ENCODE measurements at places on chromosomes 2 and 18.

DNA sequence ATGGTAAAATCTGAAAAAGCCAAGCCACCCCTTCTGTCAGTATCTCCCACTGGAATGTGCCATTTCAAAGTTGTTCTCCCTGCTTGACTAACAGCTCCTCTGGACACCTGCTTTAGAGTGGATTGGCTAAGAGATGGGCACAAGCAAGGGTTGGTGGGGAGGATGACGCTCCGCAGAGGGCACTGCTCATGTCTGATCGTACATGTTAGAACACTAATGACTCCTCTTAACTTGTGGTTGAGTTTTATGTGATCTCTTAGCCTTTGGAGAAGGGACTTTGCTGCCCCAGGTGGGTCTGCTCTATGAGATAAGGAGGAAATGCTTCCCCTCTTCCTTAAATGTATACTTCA, 8.2 kb upstream of the KIAA2012 start:
- DNase-seq = no peak

- DNase-seq = no peak
These were observed 891.8 kb downstream of the DSC3 start for GRCh38 chr18:30150586-30151250.

DNA sequence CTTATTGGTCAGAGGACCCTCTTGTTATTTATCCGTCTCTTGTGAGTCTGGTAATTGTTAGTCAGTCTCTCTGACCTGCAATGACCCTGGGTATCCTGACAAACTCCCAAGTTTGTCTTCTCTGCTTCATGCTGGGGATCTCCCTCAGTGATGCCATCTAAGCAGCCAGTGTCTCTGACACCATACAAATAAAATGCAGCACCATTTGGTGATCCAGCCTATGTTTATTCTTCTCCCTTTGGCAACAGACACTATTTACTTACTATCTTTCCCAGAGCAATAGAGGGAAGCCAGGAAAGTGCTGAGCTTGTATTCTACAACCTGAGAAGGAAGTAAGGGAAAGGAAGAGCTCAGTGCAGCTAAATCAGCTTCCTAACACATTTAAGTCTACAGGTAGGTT, 15.9 kb downstream of the SERPINE2 start:
- DNase-seq = no peak

- DNase-seq = no peak
These were observed 107.4 kb downstream of the NCK2 start for GRCh38 chr2:105852066-105852465.

- no peak for DNase-seq
These were observed 78.3 kb upstream of the FZD5 start for GRCh38 chr2:207847807-207848544.

DNA sequence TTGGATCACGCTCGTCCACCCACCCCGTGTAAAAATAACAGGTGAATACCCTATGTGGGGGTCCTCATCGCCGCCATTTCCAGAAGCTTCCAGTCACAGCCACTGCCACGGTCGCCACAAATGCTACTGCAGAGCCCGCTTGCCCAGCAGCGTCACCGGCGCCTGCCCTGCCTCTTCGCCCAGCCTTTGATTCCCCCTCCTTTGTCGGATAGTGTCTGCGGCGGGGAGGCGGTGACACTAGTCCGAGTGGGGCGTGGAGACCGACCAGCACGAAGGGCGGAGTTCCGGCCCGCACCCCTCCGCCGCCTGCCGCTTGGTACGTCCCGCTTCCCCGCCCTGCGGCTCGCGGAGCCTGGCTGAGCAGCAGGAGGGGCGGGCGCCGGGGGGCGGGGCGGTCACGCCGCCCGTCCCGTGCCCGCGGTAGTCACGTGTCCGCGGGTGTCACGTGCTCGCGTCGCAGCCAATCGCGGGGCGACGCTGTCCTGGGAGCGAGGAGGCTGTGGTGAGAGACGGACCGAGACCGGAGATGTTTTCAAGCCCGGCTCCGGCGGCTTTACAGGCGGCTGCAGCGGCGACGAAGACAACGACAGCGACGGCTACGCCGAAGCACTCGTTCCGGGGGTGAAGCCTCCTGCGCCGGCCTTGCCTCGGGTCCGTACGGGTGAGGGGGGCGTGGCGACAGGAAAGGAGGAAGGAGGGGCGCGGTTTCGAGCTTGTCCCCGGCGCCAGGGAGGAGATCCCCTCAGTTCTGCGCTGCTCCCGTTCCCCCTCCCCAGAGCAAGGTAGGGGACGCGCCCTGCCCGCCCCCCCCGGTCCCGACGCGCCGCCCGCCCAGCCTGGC, at the start of gene ANKRD12:
TSS of gene ANKRD12 (plus strand) at position 467 of the 841 bp plus-strand sequence. CDS start 45,652 bp downstream, outside the sequence.
- peak; percentile 98 for DNase-seq

GRCh38 chr2:45890819-45891218, 239.3 kb downstream of the PRKCE start:
- DNase-seq = no peak

- no peak for DNase-seq
These were observed 1553.4 kb downstream of the LRP1B start for GRCh38 chr2:140577453-140577852.

DNA sequence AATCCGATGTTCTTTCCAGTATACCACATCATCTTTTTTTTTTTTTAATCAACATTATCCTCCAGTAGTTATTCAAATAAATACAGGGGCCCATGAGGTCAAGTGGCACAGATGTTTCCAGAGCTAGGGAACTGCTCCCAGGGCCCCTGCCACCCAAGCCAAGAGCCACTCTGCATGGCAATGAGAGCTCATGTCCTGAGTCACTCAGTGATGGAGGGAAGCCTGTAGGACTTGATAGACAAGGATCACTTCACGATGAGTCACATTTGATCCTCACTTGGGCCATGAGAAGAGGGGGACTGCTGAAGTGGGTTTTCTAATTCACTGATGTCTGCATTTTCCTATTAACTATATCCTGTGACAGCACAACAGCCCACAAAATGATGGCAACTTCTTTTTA, 127.0 kb upstream of the PKDCC start:
- no peak for DNase-seq

DNA sequence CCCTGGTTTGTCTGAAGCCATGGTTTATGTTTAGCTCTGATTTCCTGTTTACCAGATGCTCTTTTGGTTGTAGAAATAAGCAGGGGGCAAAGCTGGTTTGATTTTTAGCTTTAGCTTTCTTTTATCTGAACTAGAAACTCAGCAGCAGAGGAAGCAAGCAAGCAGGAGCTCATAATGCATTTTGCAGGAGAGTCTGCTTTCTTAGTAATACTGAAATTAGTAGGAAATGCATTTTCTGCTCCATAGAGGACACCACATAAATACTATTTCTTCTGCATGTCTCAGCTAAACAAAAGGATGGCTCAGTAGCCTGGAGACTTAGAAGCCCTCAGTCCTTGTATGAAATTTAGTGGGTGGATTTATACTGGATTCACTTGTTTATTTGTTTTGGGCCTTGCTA, 23.1 kb downstream of the DGUOK start:
- no peak for DNase-seq

- DNase-seq = no peak
These were observed 65.4 kb upstream of the CTNNA2 start for GRCh38 chr2:79447463-79447862.

GRCh38 chr2:189444322-189444721, 3.0 kb downstream of the WDR75 start:
- no peak for DNase-seq

- no peak for DNase-seq
These were observed 36.1 kb downstream of the COX7A2L start for GRCh38 chr2:42324949-42325348.

DNA sequence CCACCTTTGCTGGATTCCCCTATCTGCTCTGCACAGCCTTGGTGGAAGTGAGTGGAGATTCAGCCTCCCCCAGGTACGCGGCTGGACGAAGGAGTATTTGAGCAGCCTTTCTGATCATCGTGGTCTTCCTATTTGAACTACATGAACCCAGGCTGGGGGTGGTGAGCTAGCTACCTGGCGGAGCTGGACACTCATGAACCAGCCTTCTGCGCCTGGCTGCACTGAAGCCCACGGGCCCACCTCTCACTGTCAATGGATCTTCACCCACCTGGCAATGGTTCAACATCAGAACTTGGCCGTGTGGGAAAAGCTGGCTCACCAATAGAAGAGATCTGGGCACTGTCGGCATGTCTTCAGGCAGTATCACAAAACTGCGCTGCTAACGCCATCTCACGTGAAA, 35.4 kb downstream of the ANKMY1 start:
- no peak for DNase-seq

- peak; percentile 70 for DNase-seq
These were observed 78.9 kb downstream of the ZBTB7C start for GRCh38 chr18:48330016-48330991.

GRCh38 chr2:187943772-187944369, 347.8 kb upstream of the GULP1 start:
- no peak for DNase-seq

- DNase-seq = no peak
These were observed 352.0 kb downstream of the THSD7B start for GRCh38 chr2:137117385-137117784.

GRCh38 chr2:98518101-98518500, 73.4 kb downstream of the INPP4A start:
- DNase-seq = no peak

- DNase-seq = no peak
These were observed 93.3 kb upstream of the ALKAL2 start for GRCh38 chr2:381181-381580.

DNA sequence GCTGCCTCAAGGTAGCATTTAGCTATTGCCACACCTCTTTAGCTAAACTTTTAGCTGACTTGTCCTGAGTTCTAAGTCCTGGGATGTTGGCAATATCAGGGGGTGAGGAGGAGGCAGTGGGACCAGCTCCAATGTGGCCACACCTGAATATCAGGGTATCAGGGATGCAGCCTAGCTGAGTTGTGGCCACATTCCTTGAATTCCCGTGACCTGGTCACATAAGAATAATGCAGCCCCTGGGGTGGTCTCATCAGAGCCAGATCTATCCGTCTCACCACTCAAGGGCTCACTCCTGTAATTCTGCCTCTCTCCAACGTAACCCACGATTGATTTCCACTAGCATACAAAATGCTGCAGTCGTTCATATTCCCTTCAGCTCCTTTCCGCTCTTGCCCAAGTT, 11.6 kb upstream of the TAF1B start:
- DNase-seq = no peak

- DNase-seq = peak; percentile 95
These were observed 674 bp upstream of the ERBB4 start for GRCh38 chr2:212539072-212539880.

DNA sequence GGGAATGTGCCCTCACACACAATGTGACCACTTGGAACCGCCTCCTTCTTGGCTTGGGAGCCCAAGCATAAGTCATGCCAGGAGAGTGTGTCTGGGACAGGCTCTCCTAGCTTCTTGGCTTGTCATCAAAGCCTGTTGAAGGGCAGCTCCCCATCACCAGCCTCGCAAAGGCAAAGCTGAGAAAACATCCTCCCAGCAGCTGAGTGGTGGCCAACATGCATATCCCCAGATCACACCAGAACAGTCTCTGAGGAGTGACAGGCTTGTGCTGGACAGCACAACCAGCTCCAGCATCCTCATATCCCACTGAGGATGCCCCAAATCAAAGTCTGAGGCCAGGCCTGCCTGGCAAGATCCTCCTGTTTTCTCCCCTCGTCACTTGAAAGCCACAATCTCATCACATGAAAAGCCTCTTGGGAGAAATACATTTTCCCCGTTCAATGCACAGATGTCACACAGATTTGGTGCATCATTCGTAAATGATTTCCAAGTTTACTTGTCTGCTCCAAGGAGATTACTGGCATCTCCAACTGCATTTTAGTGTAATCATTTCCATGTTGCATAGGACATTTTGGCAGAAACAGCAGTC, 269.3 kb downstream of the TTC32 start:
- peak; percentile 71 for DNase-seq

GRCh38 chr18:416930-417329, 83.6 kb downstream of the COLEC12 start:
- DNase-seq = no peak

Measured in thyroid gland (tissue), 4 donors.